ENCODE measurements at places on chromosomes 16 and 17.

GRCh38 chr16:30108059-30108850, 5.1 kb downstream of the GDPD3 start:
- no peak for DNase-seq

- peak; percentile 57 for DNase-seq
Observed at GRCh38 chr17:66713533-66714042, 121.3 kb upstream of the CACNG5 start.

- DNase-seq = no peak
Observed at GRCh38 chr17:16977932-16978331, 6.0 kb upstream of the TNFRSF13B start.

DNA sequence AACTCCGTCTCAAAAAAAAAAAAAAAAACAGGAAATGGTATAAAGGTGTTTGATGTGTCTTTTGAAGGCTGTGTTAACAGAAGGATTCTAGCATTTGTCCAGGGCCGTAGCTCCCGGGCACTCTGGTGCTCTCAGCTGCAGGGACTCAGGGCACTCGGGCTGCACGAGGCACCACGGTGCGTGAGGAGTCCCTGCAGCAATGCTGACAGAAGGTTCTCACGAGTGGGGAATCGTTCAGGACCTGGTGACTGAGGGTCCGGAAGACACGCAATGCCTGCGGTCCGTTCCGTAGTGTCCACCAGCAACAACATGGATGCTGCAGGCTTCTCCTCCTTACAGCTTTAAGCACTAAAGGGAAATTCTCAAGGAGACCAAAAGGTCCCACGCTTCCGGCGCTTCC, 12.6 kb upstream of the FAAP100 start:
- DNase-seq = no peak

DNA sequence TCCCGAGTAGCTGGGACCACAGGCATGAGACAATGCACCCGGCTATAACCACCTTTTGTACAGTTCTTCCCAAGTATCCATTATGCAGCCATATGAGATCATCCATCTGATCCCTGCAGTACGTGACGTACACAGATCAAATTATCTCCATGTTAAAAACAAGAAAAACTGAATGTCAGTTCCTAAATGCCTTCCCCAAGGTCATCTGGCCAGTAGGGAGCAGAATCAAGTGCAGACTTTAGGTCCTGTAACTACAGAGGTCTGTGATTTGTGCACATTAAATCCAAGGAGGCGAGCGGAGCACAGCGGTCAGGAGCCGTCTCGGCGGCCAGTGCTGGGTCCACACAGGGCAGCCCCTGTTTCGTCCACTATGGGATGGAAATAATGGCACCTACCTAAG, 23.7 kb downstream of the ZCCHC14 start:
- DNase-seq = no peak

GRCh38 chr16:1655909-1656807, 21.9 kb upstream of the JPT2 start:
- DNase-seq = no peak

DNA sequence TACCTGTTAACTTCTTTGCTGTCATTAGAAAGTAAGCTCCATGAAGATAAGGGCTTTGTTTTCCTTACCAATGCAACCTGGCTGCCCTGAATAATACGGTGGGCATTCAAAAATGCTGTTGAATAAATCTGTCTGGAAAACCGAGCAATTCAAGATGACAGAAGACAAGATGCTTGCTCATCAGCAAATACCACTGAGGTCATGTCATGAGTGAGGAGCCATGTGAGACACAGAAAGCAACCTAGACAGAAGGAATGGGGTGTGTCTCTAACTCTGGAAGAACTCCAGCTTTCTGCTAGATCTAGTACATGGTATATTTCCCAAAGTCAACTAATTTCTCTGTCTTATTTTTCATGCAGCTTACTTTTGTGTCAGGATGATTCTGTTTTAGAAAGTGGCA, 64.2 kb downstream of the STH start:
- DNase-seq = no peak

DNA sequence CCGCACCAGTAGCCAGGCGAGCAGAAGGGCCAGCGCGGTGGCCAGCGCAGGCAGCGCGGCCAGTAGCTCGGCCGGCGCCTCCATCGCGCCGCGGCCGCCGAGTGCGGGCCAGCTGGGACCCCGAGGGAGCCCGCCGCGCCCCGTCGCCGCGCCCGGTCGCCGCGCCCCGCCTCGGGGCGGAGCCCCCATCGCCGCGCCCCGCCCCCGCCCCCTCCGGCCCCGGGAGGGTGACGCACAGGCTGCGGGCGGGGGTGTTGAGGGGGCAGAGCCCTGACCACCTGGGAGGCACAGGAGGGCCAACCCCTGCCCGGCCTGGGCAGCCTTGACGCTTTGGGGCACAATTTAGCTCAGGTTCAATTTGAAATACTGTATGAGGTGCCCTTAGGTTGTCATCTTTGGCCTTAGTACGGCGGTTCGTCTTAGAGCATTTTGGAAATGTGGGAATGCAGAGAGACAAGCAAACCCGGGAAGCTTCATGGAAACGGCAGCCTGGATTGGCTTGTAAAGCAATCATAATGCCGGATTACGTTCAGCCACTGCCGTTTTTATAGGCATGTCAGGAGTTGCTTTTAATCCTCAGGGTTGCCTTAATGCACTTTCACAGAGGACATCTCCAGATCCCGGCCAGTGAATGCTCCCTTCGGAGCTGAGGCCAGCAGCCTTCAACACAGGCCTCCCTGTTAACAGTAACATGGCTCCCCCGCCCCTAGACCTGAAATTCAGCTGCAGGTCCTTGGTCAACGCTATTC, at the start of gene MXRA7:
Gene MXRA7 (minus strand): TSS at position 103 of the 749 bp plus-strand sequence. CDS start 19 bp downstream, at position 84.
- DNase-seq = peak; percentile 66

GRCh38 chr17:9003355-9004131, 17.8 kb upstream of the NTN1 start:
- no peak for DNase-seq

- DNase-seq = no peak
Observed at GRCh38 chr17:19569785-19570543, 36.3 kb downstream of the SLC47A1 start.

DNA sequence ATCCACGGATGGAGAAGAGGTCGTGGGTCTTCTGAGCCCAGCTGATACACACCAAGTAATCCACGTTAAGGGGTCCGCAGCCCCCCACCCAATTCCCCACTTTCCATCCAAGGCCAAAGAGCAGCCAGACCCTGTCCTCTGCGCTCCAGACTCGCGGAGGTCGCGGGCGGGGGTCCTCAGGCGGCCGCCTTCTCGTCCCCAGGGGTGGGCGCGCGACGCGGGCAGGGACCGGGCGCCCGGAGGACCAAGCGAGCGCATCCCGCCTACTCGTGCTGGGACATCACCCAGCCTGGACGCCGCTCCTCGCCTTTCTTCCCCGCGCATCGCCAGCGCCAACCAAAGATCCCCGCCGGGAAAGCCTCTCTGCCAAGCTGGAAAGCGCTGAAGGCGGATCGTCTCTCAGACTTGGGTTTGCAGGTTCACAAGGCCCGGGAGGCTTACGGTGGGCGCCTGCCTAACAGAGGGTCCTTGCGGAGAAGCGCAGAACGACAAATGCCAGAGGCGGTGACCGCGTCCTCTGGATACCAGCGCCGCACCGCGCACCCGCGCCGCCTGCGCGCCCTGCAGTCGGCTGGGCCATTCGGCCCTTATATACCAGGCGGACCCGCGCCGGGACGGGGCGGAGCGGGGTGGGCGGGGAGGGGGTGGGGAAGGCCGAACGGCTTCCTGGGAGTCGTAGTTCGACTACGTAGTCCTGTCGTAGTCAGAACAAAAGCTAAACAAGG, 471.6 kb downstream of the SOX9 start:
- DNase-seq = peak; percentile 74

GRCh38 chr17:8875957-8876356, 8.5 kb upstream of the PIK3R6 start:
- no peak for DNase-seq

- no peak for DNase-seq
Observed at GRCh38 chr16:73091174-73091573, 43.2 kb upstream of the ZFHX3 start.

GRCh38 chr17:372157-373152, 19.8 kb upstream of the RPH3AL start:
- DNase-seq = no peak

DNA sequence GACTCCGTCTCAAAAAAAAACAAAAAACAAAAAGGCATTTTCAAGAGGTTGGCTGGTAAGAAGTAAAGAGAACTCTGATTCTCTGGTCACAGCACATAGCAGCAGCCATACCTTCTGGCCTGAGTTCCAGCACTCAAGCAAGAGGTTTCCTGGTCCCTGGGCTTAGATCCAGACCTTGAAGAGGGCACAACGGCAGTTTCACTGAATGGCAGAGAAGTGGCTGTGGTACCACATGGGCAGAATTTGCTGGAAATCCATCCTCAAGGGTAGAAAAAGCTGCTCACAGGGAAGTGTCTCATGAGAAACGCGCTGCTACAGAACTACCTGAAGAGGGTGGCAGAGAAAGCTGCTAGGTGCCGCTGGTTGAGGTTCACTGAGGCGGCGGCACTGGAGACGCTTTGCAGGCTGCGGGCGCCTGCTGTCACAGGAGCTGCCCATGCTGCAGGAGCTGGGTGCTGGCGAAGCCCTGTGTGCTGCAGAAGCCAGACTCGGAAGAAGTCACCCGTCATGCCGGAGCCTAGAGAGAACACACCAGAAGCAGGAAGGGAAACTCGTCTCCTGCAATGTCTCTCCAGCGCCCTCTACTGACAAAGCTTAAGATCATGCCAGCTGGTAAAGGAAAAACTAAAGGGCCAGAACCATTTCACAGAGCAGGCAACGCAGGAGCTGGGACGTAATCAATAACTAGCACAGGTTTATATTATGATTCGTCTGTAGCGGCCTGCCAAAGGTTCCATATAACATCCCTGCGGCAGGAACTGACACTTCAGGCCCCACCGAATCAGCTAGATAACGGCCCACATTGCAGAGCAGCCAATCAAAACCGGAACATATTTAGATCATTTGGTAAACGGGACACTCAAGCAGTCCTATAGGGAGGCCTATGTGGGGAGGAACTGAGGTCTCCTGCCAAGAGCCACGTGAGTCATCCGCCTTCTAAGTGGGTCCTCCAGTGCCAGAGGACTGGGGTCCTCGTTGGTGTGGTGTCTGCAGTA, 5.4 kb upstream of the ZNF213 start:
- peak; percentile 89 for DNase-seq

- DNase-seq = no peak
Observed at GRCh38 chr16:84181144-84181915, 5.5 kb downstream of the TAF1C start.

GRCh38 chr16:79690159-79690558, 89.6 kb upstream of the MAF start:
- no peak for DNase-seq

DNA sequence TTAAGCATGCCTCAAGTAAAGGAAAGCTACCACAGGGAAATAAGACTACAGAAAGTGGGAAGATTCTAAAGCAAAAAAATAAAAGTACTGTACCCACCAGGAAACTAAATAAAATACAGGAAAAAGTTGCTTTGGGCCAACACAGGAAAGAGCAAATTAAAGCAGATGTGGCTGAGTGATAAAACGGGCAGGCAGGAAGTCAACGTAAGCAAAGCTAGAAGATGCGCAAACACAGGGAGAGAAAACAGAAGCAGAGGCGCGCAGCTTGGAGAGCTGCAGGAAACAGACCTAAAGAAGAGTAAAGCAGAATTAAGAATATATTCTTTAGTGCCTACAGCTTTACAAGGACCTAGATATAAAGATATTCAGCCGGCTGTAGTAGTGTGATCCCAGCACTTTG, 21.7 kb downstream of the USP36 start:
- peak; percentile 78 for DNase-seq

DNA sequence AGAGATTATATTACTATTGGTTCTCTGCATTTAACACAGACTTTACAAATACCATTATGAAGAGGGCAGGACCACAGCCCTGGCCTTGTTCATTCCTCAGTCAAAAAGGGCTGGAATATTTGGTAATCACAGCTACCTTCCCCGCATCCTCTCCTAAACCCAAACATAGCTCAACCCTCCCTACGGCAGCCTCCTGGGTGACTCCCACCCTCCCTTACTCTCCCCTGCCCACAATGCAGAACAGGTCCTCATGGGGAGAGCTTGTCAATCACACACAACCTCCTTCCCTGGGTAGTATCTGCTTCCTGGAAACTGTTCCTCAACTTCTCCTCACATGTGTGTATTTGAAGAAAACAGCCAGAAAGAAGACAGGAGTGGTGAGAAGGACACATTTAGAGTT, 224.2 kb downstream of the C16orf78 start:
- DNase-seq = no peak

GRCh38 chr16:58027916-58028455, 2.4 kb downstream of the MMP15 start:
- no peak for DNase-seq

- DNase-seq = no peak
Observed at GRCh38 chr17:79132271-79133064, 57.8 kb downstream of the ENGASE start.

GRCh38 chr17:30237296-30238002, 2.0 kb upstream of the SLC6A4 start:
- DNase-seq = no peak

- no peak for DNase-seq
Observed at GRCh38 chr16:85413691-85414663, 199.1 kb upstream of the GSE1 start.

DNA sequence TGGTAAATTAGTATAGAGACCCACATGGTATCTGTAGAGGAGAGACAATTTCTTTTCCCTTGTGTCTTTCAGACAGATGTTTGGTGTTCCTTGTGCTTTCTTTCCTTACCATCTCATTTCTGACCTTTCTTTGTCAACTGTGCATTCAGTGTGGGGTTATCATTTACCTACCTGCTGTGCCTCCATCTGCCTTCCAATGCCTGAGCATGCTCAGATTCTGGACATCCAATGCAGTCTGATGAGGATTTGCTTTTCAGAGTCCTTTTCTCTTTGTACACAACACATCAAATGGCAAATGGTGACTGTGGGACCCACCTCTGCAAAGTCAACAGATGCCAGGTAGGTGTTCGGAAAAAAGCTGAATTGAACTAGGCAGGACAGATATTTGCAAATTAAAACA, 364.8 kb downstream of the CA10 start:
- DNase-seq = no peak

GRCh38 chr17:33273743-33274410, 19.2 kb downstream of the ASIC2 start:
- DNase-seq = no peak

DNA sequence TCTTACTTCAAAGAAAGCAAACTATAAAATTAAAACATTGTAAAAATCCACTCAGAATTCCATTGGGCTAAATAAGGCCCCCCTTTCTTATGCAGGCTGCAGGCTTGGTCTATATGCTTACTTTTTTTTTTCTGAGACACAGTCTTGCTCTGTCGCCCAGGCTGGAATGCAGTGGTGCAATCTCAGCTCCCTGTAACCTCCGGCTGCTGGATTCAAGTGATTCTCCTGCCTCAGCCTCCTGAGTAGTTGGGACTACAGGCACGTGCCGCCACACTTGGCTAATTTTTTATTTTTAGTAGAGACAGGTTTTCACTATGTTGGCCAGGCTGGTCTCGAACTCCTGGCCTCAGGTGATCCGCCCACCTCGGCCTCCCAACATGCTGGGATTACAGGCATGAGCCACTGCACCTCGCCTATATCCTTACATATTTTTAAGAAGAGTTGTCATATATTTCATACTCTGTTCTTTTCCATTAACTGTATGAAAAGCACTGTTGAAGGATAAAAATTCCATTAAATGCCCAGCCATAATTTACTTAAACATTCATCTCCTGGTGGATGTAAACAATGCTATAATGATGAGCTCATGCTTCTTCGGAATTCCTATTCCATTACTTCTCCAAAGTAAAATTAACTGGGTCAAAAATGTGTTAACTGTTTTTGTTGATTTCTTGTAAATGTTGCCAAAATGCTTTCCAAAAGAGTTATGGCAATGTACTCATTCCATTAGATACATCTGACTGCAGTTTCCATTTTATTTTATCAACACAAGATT, 17.8 kb downstream of the SNN start:
- DNase-seq = no peak
